ENCODE measurements at places on chromosomes 16 and 17. TPM values are rescaled to one million over a fixed set of nuclear protein-coding genes. Genes with fewer than 3 reads are reported as not detected.
A peak's percentile ranks its signal among the peaks of the same experiment; 100 is the strongest.

DNA sequence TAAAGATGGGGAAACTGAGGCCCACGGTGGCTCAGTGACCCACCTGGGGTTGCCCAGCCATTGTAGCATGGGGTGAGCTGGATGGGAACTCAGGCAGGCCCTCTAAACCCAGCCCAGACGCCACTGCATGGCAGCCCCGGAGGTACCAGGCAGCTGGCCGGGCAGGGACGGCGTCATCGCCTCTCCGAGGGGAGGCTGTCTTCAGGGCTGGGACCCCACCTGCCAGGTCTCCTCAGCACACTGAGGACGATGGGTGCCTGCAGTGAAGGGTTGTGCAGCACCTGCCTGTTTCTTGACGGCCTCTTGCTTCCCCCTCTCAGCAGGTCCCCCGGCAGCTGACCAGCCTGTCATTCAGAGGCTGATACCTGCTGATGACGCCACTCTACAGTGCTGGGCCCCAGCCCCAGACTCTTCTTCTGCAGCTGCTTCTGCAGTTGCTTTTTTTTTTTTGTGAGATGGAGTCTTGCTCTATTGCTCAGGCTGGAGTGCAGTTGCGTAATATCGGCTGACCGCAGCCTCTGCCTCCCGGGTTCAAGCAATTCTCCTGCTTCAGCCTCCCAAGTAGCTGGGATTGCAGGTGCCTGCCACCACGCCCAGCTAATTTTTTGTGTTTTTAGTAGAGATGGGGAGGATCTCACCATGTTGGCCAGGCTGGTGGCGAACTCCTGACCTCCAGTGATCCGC, 24.7 kb downstream of the RNF213 start:
- DNase-seq, result no peak

DNA sequence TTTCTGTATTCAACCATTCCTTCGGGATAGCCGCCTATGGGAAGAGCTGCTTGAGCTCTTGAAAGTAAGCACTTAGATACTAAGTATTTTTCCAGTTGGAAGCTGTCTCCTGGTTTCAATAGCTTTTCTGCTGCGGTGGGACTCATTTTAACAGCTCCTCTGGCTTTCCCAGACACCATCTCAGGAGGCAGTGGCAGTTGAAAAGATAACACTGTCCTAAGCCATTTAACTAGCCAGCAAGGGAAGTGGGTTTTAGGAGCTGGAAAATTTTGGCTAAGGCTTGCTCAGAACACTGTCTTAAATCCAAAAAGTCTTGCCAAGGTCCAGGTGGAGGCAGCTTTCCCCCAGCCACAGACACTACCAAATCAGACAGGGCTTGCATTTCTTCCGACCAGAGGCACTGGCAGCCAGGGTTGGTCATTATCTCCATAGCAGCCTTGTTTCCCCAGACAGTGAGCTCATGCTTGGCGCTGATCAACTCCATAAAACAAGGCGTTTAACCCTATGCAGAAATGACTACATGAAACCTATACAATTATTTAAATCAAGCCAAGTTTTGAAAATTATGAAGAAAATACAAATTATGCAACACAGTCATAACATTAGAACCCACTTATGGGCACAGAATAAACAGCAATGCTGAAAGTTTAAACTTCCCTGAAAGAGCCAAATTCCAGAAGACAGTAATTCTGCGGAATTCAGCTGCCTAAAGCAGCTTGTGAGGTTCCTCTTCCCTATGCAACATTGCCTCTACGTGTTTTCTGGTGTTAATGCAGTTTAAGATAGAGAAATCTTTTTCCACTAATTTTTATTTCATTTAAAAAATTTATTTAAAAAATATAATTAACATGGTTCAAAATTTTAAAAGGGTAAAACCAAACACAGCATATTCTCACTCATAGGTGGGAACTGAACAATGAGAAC, 25.0 kb downstream of the GABARAPL2 start:
- peak; percentile 73 for DNase-seq

DNA sequence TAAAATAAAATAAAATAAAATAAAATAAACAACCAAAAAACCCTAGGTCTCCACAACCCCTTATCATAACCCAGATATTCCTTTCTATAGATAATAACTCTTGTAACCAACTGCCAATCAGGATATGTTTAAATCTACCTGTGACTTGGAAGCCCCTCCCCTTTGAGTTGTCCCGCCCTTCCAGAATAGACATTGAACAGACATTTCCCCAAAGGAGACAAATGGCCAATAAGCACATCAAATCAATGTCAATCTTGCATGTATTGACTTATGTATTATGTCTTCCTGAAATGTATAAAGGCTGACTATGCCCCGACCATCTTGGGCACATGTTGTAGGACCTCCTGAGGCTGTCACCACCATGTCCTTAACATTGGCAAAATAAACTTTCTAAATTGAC, 1.5 kb upstream of the MAPK7 start:
- no peak for DNase-seq

- peak; percentile 59 for DNase-seq
Observed at GRCh38 chr17:3983606-3984484, 19.6 kb upstream of the ATP2A3 start.

- no peak for DNase-seq
Observed at GRCh38 chr17:75661531-75661930, 5.4 kb downstream of the RECQL5 start.

DNA sequence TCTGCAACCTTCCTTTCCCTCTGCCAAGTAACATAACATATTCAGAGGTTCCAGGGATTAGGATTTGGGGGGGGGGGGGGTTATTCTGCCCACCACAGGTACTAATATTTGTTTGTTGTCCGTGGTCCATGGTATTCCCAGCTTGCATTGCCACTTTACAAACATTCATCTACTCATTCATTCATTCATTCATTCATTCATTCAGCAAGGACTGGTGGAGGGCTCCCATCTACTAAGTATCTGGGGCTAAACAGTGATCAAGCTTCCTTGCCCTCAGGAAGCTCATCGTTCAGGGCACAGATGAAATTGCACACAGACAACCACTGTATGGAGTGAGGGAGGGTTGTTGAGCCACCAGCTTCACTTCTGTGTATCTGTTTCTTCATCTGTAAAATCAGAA, 45.8 kb upstream of the NDRG4 start:
- no peak for DNase-seq

- DNase-seq, result no peak
Observed at GRCh38 chr16:81707411-81708265, 71.5 kb upstream of the PLCG2 start.

DNA sequence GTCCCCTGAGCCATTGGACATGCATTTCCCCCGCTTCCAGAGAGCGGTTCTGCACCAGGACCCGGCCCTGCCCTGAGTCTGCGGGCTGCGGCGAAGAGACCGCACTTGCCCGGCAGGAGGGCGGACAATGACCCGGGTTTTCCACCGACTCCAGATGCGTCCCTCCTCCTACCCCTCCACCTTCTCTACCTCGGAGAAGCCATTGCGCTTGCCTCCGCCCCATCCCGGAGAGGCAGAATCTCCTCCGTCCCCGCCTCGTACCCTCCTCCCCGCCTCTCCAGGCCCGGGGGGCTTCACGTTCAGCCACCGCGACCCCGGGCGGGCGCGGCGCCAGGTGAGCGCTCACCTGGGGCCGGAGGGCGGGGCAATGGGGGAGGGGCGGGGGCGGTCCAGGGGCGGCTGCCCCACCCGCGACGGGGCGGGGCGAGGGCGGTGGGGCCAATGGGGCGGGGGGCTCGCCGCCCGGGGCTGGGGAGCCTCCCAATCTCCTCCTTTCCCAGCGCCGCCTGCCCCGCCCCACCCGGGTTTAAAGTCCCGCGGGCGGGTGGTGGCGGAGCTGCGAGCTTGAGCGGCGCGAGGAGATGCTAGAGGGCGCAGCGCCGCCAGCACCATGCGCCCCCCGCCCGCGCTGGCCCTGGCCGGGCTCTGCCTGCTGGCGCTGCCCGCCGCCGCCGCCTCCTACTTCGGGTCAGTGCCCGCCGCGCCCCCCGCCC, at the start of gene WNT9B:
TSS of gene WNT9B (plus strand) at position 555 of the 713 bp plus-strand sequence. CDS start at position 611, 56 bp downstream.
- DNase-seq, result peak; percentile 66

- peak; percentile 34 for DNase-seq
Observed at GRCh38 chr16:6682142-6682811, 650.4 kb upstream of the RBFOX1 start.

- no peak for DNase-seq
Observed at GRCh38 chr17:74574489-74575142, 7.3 kb upstream of the CD300H start.

DNA sequence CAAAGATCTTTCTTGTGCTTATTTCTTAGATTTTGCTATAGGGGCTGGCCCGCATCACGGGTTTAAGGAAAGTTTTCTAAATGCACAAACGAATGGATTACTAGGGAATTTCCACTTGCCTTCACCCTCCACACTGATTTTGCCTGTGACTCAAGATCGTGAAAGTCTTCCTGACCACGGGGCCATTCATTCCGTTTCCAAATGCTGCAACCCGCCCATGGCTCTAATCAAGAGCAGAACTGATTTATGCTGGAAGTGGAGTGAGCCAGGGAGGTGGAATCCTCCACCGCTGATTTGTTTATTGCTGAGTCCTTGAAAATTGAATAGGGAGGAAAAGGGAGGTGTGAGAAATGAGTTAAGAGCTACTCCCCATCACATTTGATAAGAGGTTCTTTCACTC, 52.4 kb downstream of the CA10 start:
- no peak for DNase-seq

- DNase-seq, result no peak
Observed at GRCh38 chr16:12315330-12316136, 339.0 kb downstream of the SNX29 start.

DNA sequence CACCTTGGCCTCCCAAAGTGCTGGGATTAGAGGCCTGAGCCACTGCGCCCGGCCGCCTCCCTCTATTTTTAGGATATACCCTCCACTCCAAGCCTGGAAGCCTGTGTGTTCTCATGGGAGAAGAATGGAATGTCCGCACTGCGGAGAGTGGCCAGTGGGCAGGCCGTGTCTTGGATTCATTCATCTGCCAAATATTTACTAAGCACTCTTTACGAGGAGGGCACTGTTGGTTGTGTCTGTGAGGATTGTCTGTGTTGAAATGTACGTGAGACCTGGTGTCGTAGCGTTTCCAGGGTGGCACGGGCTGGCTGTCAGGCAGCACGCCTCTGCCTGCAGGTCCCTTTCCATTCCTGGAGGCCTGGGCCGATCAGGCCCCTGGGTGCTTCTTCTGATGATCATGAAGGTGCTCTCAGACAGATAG, 19.2 kb downstream of the PGS1 start:
- no peak for DNase-seq

- peak; percentile 37 for DNase-seq
Observed at GRCh38 chr17:20059728-20060188, 50.6 kb downstream of the SPECC1 start.

DNA sequence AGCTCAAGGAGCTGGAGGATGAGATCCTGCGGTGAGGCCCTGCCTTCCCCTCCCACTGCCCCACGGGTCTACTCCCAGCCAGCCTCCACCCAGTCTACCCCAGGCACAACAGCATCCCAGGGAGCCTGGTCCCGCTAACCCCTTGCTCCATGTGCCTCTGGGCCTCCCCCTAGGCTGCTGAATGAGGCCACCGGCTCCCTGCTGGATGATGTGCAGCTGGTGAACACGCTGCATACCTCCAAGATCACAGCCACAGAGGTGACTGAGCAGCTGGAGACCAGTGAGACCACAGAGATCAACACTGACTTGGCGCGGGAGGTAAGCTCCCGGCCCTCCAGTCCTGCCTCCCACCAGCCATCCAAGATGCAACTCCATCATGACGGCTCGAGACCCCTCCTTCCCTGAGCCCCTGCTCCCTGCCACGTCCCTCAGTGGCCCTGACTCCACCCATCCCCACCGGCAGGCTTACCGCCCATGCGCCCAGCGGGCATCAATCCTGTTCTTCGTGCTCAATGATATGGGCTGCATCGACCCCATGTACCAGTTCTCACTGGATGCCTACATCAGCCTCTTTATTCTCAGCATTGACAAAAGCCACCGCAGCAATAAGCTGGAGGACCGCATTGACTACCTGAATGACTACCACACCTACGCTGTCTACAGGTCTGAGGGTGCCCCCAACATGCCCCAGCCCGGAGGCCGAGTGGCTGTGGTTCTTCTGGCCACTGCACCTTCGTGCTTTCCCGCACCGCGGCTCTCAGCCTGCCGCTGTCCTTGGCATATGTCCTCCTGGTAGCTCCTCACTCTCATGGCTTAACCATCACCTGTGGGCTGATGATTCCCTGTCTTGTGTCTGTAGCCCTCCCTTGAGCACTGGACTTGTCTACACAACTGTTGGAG, 15.0 kb upstream of the KDM6B start:
- no peak for DNase-seq

- DNase-seq, result no peak
Observed at GRCh38 chr16:88705801-88706228, 393 bp downstream of the RNF166 start.

GRCh38 chr16:67164599-67165061, at the start of gene HSF4:
Gene HSF4 (plus strand): TSS chr16:67164745. CDS start chr16:67164812, 67 bp downstream.
- DNase-seq, result no peak

GRCh38 chr17:80663781-80664206, 119.2 kb downstream of the RPTOR start:
- DNase-seq, result no peak

DNA sequence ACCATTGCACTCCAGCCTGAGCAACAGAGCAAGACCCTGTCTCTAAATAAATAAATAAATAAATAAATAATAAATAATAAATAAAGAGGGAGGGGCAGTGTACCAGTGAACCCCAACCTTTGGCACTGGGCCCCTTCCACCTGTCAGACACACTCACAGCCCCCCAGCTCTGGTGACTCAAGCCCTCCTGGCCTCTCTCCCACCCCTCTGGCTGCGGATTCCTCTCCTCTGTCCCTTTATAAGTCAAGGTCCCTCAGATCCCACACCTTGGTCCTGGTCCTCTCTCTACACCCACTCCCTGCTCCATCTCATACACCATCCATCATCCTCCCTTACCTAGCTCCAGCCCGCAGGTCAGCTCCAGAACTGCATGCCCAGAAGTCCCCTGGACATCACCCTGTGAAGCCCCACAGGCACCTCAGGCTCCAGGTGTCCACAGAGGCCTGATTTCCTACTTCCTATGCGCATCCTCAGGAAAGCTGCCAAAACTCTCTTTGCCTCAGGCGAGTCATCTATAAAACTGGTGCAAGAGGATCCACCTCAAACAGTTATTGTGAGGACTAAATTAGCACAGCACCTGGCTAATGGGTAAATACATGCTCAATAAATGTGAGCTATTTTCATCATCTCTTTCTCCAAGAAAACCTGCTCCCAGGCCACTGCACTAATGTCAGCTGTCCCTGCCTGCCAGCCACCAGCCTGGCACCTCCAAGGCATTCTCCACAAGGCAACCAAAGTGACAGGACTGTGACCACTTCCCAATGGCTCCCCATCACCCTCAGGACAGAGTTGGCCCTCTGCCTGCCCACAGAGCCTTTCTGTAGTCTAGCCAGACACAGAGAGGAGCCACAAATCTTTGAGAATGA, 46.8 kb downstream of the BEAN1 start:
- DNase-seq, result no peak

Gene OR1A1
- not detected for total RNA-seq

Gene AOC3
- total RNA-seq, result 0.06 TPM

Gene TBC1D3
- total RNA-seq, result 0.69 TPM

Gene ITGAL
- total RNA-seq, result not detected

Gene UMOD
- not detected for total RNA-seq

Gene PRSS36
- 0.18 TPM for total RNA-seq

Gene ABCC3
- total RNA-seq, result 10.4 TPM
